ENCODE measurements at places on chromosomes 6 and 20. TPM values are rescaled to one million over a fixed set of nuclear protein-coding genes. Genes with fewer than 3 reads are reported as not detected.

Gene SLC35B3
- 12.7 TPM for total RNA-seq

Gene PDSS2
- 12.8 TPM for total RNA-seq

Gene SEL1L2
- total RNA-seq, result not detected

Gene FAM110A
- total RNA-seq, result 44.5 TPM

Gene ZNF337
- 26.6 TPM for total RNA-seq

Gene BPI
- total RNA-seq, result not detected

Gene HINT3
- total RNA-seq, result 10.8 TPM

Gene RBPJL
- not detected for total RNA-seq

Gene IMPG1
- not detected for total RNA-seq

GRCh38 chr20:41293269-41294037, 24.1 kb downstream of the ZHX3 start:
- DNase-seq, result no peak

DNA sequence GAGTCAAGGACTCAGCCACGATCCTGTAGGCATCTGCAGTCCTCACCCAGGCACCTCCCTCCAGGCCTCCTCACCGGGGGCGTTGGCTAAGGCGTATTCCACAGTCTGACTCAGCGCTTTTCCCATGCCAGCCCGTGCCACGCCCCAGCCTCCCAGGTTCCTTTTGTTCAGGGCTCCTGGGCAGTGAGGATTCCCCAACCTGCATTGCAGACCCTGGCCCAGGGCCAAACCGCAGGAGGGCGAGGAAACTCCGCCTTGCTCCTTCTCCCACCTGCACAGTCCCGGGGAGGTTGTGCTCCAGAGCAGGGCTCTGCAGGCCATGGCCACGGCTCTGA, 202.8 kb upstream of the CST7 start:
- no peak for DNase-seq

- DNase-seq, result no peak
These were observed 571 bp downstream of the ITCH start for GRCh38 chr20:34363465-34364222.

DNA sequence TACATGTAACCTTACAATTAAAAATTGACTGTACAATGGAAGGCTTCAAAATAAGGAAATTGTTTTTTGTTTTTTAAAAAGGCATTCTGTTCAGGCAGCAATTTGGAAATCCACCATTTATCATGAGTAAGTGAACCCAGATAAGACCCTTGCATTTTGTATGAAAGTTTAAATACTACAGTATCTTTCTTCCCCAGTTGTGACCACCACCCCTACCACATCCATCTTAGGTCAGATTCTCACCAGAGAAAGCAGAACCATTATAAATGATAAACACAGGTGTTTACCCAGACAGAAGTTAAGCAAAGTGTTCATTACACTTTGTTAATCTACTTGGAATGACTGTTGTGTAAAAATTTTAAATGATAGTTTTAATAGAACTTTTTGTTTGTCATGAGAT, 20.2 kb downstream of the SENP6 start:
- no peak for DNase-seq

GRCh38 chr6:40588480-40588879, 1.3 kb upstream of the LRFN2 start:
- no peak for DNase-seq

- DNase-seq, result no peak
These were observed 104.6 kb downstream of the DLL1 start for GRCh38 chr6:170186006-170186935.

DNA sequence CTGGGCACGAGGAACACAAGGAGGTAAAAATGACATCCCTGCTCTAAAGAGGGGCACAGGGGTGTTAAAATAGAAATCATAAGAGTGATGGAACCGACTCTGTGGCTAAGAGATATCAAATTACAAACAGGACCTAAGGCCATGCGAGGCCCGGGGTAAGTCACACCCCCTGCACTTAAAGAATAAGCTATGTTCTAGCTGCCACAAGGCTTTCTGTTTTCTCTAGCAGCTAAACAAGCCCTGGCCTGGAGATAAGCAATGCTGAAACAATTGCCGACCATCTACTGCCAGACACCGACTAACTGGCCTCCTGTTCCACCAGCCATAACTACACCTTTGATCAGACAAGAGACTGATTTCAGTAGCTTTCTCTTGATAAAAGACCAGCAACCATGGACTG, 32.4 kb downstream of the MDGA1 start:
- DNase-seq, result no peak

DNA sequence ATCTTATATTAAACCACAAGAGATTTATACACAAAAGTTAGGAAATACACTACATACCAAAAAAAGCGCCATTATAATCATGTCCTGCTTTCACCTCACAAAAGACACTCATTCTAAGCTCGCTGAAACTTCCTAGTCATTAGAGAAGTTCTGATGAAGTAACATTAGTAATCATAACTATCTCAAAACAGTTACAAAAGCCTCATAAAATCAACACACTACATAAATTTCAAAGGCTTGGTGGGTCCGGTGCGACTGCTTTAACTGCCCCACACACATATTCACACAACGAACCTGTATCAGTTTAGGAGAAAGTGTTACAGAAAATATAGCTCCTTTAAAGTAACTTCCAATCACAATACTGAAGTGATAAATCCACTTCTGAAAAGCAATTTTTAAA, 1.9 kb downstream of the PHIP start:
- no peak for DNase-seq

DNA sequence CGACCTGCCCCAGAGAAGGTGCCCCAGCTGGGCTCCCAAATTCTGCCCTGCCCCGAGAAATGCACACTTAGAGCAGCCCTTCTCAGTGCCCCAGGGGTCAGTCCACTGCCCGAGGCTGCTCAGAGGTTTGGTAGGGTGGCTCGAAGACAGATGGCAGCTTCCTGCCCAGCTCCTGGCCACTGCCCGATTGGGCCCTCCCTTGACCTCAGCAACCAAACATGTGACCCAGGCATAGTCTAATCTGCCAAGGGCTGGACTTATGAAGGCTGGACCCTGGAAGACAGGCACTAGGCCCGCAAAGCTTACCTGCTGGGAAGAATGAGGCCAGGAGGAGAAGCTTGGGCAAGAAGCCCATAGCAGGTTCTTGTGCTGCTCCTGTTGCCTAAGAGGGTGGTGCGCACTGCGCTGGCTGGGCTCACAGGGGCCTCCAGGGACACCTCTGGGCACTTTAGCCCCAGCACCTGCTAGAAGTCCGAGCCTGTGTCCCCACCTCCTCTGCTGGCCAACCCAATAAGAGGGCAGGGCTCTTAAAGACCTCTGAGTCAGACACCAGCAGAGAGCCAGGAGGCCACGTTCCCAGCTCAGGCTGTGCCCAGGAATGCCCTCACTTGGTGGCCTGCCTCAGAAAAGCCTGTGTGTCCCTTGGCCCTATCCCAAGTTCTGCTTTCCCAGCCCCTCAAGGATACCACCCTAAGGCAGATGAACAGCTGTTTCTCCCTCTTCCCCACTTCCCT, 5.5 kb downstream of the SIGLEC1 start:
- DNase-seq, result no peak

DNA sequence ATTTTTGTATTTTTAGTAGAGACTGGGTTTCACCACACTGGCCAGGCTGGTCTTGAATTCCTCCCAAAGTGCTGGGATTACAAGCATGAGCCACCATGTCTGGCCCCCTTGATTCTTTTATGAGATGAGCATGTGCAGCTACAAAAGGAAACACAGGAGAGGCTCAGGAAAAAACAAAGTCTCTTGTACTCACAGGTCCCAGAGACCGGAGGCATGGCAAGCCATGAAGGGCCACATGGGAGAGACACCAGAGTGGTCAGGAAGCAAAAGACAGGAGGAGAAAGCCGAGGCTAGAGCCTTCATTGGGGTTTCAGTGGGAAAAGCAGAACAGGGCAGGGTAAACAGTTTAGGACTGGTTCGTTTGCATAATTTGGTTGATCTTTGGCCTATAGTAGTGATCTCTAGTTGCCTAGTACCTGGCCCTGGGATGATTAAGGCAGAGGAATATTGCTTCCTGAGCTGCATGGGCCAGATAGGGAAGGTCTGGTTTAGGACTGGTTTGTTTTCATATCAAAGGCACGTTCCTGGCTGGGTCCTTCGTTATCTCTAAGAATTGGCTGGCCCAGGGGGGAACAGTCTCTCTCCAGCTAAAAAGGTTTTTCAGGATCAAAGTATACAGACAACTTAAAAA, 48.2 kb upstream of the PRND start:
- no peak for DNase-seq

DNA sequence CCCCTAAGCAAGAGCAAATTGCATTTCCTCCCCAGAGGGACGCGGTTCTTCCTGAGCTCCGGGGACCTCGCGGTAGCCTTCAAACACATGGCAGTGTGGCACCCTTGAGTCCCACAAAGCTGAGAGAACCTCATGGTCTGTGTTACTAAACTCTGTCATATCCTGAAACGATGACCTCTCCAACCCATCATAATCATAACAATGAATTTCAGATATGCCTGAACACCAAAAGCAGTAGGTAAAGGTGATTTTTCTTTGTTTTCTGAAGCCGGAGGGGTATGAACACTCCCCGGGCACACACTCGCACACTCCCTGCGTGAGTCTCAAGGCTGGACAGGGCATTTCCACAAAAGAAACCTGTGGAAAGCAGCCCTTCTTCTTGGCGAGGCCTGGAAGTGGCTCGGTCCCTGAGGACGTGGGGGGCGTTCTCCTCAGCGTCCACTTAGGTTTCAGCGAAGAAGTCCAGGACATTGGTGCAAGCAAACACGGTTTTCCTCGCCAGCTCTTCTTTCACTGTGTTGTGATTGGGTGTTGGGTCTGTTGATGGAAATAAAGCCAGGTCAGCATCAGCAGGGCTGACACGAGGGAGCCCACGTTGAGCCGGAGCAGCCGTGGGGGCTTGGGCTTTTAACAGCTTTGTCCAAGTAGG, 183.4 kb downstream of the ERMARD start:
- DNase-seq, result no peak

GRCh38 chr6:53566755-53567154, 21.9 kb upstream of the GCLC start:
- DNase-seq, result no peak

DNA sequence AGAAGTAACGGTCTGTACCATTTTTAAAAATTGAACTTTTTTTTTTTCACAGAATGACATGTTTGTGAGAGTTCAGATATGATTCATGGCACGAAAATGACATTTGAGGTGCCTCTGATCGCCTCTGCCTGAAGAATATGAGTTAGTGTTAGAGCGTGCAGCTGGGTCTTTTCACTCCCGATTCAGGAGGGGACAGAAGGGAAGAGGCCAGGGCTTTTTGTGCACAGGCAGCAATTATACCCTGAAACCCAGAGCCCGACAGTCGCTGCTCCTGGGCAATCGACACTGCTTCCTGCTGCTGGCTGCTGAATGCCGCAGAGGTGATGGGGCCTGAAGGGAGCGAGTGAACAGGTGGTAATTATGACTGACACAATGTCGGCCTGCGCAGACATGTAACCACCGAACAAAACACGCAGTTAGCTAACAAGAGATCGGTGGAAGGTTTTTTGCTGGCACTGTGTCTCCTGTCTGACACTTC, 652.0 kb upstream of the NOX3 start:
- DNase-seq, result no peak

DNA sequence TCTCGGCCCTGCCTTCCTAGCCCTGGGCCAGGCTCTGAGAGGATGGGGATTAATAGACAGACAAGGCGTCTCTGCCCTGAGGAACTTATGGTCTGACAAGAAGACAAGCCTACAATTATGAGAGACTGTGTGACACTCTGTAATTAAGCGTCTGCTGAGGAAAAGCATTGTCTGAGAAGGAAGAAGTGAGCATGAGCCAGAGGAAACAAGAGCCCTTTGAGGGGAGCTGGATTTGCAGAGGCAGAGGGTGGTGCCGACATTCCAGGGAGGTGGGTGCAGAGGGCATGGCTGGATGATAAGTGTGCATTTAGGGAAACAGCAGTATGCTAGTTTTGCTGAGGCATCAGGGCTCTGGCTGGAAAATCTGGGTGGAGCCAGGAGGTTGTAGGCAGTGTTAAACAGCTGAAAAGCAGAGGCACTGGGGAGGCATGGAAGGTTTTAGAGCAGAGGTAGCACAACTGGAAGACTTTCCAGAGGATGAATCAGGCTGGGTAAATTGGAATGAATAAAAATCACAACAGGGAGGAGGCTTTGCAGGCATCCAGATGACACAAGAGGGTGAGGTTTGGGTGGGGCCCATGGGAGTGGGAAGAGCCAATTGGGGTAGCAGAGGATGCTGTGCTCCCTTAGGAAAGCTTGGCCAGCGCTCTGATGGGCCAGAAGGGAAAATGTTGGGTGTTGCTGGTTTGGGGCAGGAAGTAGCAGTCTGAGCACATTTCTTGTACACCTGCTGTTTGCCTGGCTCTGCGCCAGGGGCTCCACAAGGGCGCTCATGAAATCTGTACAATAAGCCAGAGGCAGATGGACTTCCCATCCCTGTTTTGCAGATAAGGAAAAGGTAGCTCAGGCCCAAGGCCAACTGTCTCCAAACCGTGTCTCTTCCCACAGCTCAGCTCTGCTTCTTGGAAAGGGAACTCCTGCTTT, 74.0 kb upstream of the MYL9 start:
- peak; percentile 62 for DNase-seq

DNA sequence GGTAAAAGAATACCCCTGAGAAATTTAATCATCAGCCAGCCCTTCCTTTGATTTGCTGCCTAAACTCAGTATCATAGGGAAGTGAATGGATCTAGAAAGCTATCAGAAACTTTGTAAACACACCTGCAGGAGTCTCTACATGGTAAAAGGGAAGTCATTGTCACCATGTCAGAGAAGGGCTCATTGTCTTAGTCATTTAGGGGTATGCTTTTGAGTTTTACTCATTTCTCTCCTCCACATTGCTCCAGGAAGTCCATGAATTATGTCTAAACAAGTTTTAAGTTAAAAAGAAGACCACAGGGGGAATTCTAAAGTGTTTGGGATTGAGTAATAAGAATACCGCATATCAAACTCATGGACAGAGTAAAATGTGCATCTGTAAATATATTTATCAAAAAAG, 2.5 kb downstream of the SLC17A1 start:
- no peak for DNase-seq

DNA sequence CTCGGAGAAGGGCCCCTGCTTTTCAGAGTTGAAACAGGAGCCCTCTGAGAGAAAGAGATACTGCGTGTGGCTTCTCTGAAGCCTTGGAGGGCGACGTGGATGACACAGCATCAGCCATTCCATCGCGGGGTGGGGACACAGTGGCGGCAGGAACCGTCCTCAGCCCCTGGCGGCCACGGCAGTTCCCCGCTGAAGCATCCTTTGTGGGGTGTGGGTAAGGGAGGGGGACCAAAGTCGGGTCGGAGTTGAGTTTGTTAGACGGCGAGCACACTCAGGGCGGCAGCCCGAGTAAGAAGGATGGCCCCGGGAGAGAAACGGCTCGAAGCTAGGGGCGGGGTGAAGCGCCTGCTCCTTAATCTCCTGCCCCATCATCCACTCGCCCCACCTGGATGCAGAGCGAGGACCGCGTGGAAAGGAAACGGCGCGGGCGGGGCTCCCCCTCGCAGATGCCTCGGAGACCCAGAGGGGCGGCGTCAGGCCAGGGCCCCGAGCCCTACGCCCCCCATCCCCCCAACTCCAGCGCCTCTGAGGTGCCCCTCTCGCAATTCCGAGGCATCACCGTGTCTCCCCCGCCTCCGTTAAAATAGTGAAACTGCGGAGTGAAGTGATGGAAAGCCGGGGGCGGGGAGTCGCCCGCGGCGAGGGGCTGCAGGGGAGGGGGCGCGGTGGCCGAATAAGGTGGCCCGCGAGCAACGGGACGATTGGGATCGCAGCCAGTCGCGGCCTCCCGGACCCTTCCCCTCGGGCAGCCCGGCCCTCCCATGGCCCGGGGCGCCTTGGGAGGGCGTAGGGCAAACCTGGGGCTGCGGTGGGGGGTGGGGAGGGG, 796 bp upstream of the RREB1 start:
- DNase-seq, result peak; percentile 74

- no peak for DNase-seq
These were observed 154.2 kb upstream of the QKI start for GRCh38 chr6:163260111-163260895.

GRCh38 chr6:148203970-148204369, 138.7 kb upstream of the SASH1 start:
- peak; percentile 58 for DNase-seq

GRCh38 chr6:79431537-79431933, 105.7 kb downstream of the LCA5 start:
- no peak for DNase-seq
